Right hindlimb (tissue), 1 donor: ENCODE measurements at places on chromosomes 13 and 19.
A peak's percentile ranks its signal among the peaks of the same experiment; 100 is the strongest.

GRCh38 chr19:5690955-5691821, 1.1 kb downstream of the RPL36 start:
- DNase-seq = peak; percentile 86

GRCh38 chr13:30832377-30832776, 73.7 kb upstream of the MEDAG start:
- DNase-seq = no peak

DNA sequence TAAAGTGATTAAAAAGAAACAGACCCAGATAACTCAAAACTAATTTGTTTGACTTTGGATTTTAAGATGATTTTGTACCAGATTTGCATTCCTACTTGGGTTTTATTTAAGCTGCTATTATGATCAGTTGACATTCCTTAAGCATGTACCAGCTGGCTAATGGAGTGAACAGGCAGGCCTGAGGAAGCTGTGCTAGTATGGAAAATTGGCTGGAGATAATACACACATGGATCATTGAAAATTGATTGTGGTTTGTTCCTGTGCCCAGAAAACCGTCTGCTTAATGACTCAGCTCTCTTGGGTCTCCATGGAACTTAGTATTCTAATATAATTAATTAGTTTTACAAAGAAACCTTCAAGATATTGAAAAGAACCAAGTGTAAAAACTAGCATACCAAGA, 22.6 kb downstream of the POLR1D start:
- peak; percentile 51 for DNase-seq

- DNase-seq = no peak
Measured at GRCh38 chr13:33678084-33678483, 139.9 kb upstream of the RFC3 start.

DNA sequence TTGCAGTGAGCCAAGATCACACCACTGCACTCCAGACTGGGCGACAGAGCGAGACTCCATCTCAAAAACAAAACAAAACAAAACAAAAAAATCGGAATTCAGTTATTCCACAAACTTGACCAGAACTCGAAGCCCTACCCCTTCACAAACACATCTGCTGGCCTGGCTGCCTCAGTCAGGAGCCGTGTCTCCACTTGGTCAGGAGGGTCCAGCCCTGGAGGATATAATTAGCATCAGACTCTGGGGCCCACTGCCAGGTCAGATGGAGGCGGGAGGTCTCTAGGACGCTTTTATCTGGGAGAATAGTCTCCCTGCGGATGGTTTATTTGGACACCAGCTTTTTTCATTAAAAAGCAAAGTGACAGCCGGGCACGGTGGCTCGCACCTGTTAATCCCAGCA, 8.0 kb downstream of the ELL start:
- DNase-seq = no peak

DNA sequence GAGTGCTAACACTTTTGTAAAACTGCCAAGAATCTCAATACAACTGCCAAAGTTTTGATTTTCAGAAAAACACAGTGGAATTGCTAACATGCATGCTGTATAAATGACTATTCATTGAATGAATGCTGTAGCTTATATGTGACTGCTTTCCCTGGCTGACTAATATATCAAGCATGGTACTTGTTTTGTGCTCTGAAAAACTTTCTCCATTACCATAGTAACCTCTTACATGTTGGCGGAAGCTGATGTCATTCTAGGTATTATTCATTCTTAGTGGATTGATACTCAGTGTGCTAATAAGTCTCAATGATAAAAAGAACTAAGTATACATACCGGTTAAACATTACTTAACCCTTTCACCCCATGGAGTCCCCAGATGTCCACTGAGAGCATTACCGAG, 166.1 kb upstream of the MYO16 start:
- no peak for DNase-seq

DNA sequence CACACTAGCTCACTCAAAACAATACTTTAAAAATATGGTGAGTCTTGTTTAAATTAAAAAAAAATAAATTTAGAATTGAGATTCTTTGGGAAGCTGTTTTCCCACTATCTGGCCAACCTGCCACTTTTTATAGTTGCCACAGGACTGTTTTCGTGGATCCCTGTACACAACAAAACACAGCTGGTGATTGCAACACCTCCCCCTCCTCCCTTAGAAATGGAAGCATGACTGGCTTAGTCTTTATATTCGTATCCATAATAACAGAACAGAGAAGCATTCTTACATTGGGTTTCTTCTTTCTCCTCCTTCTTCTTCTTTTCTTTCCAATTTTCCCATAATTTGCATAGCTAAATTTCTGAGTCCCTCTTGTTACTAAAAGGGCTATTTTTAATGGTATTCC, 79.5 kb upstream of the GJB6 start:
- DNase-seq = no peak

DNA sequence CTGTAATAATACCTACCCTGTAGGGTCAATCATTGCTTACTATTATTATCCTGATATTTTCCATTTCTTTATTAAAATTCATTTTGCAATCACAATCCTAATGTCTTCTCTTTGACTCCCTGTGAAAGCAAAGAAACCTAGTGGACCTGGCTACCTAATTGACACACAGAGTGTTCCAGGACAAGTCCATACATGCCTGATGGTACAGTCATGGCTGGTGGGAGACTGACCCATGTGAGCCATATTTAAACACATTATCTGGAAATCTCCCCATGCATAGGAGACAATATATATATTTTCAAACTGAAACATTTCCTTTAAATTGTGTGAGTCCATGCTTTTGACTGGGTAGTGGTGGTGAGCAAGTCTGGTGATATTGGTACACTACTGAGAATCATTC, 230.6 kb upstream of the DACH1 start:
- DNase-seq = no peak

- no peak for DNase-seq
Measured at GRCh38 chr13:33518452-33518851, 232.9 kb upstream of the STARD13 start.

DNA sequence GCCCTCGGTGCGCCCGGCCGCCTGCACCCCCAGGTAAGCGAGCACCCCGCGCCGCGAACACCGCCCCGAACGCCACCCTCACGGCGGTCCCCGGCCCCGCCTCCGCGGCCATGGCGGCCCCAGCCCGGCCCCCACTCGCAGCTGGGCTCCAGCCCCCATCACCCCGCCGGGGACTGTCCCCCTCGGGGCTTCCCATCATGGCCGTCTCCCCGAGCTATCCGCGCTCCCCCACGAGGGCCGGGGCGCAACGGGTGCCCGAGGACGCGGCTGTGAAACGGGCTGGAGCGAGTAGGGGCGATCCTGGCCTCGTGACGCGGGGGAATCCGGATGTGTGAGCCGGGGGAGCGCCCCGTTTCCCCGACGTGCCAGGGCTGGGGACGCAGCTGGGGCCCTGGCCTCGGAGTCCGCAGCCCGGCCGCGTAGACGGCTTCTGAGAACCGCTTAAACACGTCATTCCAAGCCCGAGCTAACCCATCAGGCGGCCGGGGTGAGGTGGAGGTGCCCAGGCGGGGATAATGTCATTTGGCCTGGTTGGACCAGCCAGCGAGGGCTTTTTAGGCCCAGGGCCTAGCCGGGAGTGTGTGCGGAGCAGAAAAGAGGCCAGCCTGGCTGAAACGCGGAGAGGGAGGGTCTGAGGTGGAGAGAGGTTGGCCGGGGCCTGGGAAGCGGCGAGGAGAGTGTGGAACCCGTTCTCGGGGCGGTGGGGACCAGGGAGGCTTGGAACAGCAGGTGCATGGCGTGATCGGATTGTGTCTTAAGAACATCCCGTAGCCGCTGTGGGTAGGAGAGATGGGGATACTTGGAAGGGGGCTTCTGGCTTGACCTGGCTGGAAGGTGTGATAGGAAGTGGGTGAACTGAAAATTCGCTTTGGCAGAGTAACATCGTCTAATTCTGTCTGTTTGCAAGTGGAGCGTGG, 550 bp downstream of the CERS4 start:
- peak; percentile 64 for DNase-seq

GRCh38 chr19:43425567-43426392, 11.1 kb downstream of the TEX101 start:
- DNase-seq = no peak

DNA sequence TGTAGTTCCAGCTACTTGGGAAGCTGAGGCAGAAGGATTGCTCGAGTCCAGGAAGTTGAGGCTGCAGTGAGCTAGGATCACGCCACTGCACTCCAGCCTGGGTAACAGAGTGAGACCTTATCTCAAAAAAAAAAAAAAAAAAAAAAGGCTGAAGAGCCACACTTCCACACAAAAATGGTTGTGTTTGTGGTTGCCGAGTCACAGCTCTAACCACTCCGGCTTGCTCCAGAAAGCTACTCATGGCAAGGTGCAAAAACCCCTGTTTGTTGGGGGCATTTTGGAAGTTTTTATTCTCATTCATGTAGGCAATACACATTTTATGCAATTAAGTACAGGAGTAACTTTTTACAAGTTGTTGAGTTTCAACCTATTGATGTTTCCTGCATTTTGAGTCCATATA, 93.5 kb downstream of the INSR start:
- no peak for DNase-seq
